ENCODE measurements at places on chromosomes 3 and 15.

DNA sequence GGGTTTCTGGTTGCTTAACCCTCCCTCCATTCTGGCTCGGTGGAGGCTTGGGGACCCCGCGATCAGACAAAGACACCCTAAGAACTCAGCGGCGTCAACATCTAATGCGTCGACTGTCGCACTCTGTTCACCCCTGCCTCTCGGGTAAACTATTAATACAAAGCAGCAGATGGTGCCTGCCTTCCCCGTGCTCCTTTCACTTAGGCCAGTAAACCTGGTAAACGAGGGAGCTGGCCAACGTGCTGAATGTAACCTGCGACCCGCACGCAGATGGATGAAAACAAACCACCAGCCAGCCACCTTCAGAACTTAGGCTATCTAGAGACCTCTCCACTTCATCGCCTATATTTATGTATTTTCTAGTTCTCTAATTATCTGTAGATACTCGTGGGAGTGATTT lies 848 bp upstream of the CADPS start:
- peak; percentile 58 for DNase-seq

DNA sequence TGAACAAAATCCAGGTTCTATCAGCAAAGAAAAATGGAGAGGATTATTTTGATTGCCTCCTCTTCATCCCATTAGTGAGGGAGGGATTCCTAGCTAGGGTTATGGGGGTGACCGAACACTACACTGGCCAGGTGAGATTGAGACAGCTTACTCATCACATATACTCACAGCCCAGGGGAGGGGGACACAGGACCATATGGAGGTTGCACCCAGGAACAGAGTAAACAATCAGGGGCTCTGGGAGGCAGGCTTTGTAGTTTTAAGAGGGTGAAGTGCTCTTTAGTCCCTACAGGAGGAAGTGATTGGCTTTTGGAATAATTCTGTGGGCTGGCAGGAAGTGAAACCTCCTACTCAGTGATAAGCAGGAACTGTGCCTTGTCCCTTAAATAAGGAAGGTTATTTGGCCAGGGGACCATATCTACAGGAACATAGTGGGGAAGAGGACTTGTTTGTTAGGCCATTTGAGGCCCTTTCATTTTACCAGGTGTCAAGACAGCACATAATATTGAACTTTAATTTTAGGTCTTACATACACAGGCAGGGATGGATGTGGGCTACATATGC lies 17.5 kb upstream of the KCTD6 start:
- DNase-seq, result no peak

DNA sequence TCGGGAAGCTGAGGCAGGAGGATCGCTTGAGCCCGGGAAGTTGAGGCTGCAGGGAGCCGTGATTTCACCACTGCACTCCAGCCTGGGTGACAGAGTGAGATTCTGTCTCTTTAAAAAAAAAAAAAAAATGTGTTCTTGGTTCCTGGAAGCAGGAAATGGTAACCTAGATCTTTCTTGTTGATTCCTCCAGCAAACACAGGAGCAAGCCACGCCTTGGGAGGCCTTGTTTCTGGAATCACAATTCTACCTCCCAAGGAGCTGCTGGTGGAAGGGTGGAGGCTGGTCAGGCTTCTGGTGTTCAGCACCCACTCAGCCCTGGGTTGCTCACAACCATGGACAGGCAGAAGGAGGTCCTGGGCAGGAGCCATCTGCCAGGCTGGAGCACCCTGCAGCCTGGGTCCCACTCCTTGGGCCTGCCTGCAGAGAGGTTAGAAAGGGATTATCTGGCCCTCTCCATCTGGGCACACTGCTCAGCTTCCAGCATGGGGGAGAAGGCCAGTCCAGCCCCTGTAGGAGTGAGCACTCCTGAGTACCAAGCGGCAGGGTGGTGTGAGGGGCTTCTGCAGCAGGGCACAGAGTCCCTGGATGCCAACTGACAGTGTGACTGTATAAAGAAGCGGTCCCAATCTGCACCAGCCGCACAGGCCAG lies 65.6 kb downstream of the ABTB1 start:
- DNase-seq, result peak; percentile 72

DNA sequence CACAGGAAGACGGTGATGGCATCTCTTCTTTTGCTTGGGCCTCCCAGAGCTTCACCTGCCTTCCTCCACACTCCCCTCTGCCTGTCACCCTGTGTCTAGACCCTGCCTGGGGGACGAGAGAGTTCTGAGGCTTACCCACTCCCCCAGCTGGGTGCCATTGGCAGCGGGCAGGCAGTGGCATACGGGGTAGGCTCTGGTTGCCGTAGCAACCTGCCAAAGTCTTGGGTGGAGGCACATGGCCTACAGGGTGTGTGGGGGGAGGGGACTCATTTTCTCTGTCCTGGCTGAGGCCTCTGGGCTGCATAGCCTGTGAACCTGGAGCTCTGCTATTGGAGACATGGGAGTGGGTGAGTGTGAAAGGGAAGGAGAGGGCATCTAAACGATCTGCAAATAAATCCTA lies 4.4 kb downstream of the INSYN1 start:
- no peak for DNase-seq

- peak; percentile 2 for DNase-seq
Measured at GRCh38 chr3:70090322-70090913, 90.9 kb downstream of the SAMMSON start.
